D341Med (cell line): ENCODE measurements at places on chromosomes 1 and 21.

DNA sequence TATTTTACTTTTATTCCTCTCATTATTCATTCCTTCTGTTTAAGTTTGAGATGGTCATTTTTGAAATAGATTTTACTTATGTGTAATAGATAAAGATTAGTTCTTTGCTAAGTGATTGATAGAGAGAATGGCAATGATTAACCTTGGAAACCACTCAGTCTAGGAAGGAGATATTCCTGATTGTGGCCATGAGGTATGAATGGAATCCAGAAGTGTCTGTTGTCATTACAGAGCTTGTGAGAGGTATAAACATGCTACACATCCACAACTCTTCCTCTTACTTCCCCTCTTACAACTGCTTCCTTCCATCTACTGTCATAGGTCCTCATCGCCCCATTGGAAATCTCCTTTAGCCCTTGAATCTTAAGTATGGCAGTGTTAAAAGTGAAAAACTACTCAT is 988.8 kb upstream of the B3GALT2 start:
- DNase-seq = no peak

DNA sequence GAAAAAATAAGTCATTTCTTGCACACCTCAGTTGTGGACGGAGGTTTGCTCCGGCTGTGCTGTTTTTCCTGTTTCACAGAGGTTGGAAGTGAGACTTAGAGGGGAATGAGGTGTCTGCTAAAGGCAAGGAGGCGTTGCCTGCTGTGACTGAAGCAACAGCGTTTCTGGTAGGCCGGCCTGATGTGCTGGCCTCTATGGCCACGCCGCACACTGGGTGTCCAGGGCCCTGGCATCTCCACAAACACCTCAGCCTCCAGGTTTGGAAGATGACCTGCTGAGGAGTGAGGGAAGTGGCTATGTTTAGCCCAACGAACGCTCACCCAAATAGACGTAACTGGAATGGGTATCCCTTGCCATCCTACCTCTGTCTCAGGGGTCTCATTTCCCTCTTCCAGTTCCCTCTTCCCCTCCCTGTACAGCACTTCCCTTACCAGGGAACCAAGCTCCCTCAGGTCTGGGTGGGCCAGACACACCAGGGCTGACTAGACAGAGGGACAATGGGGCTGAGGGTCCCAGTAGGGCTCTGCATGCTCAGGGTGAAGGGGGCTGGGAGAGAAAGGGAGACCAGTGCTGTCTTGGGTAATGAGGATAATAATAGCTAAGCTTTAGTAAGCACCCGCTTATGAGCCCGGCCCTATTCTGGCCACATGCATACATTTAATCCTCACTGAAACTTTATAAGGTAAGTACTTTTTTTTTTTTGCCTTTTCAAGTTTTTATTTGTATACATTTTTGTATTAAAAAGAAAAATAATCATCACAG is 11.9 kb downstream of the CACNA1S start:
- DNase-seq = no peak

GRCh38 chr1:162056043-162056442 is 13.4 kb upstream of the NOS1AP start:
- peak; percentile 84 for DNase-seq

- no peak for DNase-seq
Measured at GRCh38 chr21:36513430-36513829, 33.5 kb upstream of the CLDN14 start.

DNA sequence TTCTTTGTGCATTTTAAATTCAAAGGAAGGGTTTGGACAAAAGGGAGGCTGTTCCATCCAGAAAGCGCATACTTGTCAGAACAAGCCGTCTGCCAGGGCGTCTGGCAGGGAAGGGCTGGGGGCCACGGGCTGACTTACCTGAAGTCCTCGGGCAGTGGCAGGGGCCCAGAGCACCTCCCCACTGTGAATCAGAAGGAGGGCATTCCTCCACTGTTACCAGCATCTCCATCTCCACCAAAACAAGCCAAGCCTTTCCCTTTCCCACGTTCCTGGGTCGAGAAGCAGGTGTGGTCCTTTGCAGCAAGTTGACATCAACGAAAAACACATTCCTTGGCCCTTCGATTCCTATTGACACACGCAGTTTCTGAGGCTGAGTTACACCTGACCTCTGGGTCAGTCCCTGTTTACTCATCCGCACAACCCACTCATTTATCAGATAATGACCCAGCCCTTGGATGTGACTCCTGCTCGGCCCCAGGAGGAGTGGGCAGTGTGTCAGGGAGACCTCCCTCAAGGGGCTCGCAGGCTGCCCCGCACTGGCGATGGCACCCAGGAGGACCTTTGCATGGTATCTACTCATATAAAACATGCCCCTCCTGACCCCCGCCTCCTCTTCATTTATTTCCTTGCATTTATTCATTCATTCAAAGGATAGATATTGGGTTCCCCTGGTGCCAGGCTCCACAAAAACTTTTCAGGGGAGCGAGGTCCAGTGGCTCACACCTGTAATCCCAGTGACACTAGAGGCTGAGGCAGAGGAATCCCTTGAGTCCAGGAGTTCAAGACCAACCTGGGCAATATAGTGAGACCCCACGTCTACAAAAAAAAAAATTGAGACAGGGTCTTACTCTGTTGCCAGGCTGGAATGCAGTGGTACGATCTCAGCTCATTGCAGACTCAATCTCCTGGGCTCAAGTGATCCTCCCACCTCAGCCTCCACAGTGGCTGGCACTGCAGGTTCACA is 60.2 kb downstream of the TOMM20 start:
- no peak for DNase-seq

- peak; percentile 28 for DNase-seq
Measured at GRCh38 chr1:212002536-212002935, 32.8 kb downstream of the INTS7 start.

GRCh38 chr1:229148041-229148671 is 122.8 kb upstream of the RAB4A start:
- DNase-seq = no peak

DNA sequence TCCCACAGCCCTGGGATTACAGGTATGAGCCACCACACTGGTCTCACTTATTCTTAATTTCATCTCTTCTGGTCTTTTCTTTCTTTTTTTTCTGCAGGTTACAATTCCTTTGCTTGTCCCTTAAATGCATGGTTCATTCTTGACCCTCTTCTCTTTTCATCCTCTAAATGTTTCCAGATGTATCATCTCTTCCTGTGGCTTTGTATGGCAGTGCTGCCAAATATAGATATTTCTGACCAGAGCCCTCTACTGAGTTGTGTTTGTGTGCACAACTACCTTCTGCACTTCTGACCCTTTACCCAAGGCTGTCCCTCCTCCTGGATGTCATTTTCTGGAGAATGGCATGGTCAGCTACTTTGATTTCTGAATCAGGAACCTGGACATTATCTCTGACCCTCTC is 32.5 kb downstream of the OLFML3 start:
- DNase-seq = no peak

DNA sequence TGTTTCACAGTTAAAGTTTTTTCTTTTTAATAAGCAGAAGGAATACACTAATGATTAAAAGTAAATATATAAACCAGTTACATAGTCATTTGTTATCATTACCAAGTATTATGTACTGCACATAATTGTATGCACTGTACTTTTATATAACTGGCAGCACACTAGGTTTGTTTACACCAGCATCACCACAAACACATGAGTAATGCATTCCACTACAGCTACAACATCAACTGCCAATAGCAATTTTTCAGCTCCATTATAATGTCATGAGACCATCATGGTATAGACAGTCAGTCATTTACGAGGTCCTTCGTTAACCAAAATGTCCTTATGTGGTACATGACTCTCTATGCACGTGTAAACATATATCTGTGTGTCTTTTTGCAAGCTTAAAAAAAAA is 35.2 kb downstream of the SCYL3 start:
- DNase-seq = no peak

DNA sequence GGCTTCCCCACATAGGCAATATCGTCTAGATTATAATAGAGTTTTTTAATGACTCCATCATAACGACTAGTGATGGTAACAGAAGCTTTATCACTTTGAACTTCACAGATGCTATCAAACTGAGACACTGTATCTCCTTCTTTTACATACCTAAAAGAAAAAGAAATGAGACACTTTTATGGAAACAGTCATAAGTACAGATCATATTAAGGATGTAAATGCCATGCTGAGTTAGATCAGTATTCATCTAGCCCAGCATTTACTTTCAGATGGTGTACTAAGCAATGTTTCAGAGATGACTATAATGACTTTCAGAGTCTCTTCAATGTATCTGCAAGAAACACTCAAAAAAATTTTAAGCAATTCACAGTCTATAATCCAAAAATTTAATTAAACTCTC is 18.9 kb downstream of the DBT start:
- DNase-seq = no peak

- DNase-seq = no peak
Measured at GRCh38 chr21:42567861-42568260, 54.2 kb downstream of the SLC37A1 start.

- DNase-seq = no peak
Measured at GRCh38 chr1:206729507-206729906, 41.1 kb upstream of the IL19 start.

- DNase-seq = peak; percentile 71
Measured at GRCh38 chr1:33470495-33471012, 1.9 kb upstream of the ZSCAN20 start.

DNA sequence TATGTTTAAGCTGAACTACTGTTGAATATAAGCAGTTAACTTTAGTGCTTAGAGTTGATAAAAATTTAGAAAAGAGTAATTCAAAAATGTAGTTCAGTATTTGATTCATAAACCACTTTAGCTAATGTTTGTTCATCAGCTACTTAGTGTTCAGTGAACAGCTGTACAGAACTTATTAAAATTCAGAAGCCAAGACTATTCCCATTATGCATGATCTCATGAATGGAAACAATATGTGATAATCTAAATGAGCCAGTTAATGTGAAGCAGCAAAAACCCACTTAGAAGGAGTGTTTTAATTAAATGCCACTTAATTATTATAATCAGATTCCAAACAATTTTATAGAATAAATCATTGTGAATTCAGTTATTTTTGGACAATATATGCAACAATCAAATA is 92.9 kb upstream of the NEGR1 start:
- DNase-seq = no peak

GRCh38 chr1:6397844-6398441 is 4.4 kb upstream of the ACOT7 start:
- DNase-seq = no peak

DNA sequence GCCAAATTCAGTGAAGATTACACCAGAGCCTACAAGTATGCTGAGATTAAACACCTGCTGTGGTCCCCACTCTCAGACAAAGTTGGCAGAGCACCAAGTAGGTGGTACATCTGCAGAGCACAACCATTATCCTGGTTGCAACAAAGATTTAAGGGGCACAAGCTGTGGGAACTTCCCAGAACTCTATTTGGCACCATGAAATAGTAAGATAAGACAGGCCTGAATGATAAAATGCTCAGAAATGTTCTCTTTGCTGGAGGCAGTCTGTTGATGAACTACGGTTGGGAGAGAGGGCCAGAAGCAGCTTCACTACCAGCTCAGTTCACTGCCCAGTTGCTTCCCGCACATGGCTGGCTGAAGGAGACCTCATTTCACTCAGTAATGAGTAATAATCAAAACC is 19.9 kb downstream of the RPL5 start:
- peak; percentile 26 for DNase-seq

DNA sequence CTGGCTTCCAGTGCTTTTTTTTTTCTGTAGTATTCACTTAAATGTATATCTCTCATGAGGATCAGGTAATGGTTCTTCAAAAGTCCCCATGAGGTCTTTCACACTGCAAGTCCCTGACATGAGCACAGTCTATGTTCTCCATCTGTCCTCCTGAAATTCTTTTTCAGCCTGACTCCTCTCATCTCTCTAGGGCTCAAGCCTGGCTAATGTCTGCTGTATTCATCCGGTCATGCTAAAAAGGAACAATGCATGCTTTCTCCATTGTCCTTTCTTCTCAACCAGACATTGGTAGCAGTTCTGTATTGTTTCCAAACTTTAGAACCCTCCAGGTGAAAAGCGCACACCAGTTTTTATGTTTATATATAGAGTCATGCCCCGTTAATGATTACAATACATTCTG is 368.3 kb upstream of the OLFM3 start:
- DNase-seq = no peak

GRCh38 chr21:41509733-41510132 is 1.8 kb upstream of the TMPRSS2 start:
- DNase-seq = no peak

GRCh38 chr1:153957744-153958110 is 685 bp downstream of the CRTC2 start:
- no peak for DNase-seq

DNA sequence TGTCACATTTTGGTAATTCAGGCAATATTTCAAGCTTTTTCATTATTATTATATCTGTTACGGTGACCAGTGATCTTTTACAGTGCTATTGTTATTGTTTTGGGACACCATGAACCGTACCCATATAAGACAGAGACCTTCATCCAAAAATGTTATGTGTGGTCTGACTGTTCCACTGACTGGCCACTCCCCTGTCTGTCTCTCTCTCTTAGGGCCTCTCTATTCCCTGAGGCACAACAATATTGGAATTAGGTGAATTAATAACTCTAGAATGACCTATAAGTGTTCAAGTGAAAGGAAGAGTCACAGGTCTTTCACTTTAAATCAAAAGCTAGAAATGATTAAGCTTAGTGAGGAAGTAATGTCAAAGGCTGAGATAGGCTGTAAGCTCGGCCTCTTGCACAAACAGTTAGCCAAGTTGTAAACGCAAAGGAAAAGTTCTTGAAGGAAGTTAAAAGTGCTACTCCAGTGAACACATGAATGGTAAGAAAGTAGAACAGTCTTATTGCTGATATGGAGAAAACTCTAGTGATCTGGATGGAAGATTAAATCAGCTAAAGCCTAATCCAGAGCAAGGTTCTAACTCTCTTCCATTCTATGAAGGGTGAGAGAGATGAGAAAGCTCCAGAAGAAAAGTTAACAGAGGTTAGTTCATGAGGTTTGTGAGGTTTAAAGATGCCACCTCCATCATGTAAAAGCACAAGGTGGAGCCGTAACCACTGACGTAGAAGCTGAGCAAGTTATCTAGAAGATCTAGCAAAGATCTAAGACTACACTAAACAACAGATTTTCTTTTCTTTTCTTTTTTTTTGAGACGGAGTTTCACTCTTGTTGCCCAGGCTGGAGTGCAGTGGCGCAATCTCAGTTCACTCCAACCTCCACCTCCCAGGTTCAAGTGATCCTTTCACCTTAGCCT is 19.7 kb upstream of the DIPK1A start:
- DNase-seq = no peak

DNA sequence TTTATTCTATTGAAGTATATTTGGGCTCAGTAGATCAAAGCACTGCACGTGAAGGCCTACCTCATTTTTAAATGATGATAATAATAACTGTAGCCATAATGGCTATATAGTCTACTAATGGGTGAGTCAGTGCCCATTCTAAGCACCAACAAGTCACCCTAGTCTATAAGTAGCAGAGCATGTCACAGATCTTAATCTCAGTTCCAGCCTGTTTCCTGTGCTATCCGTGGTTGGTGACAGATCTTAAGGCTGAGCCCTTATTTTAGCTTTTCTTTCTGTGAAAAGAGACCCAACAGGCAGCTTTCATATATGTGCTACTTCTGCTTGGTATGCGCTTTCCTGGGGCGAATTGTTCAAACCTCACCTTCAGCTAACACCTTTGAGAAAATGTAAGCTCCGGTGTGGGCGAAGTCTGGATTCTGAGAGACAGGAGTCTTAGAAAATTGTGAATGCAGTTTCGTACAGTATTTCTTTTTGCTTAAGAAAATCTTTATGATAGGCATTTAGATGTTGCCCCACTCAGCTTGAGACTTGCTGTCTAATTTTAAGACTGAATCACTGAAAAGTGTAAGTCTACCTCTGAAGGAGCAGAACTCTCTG is 59.6 kb downstream of the FMN2 start:
- DNase-seq = no peak

GRCh38 chr1:38029685-38030511 is 16.7 kb downstream of the POU3F1 start:
- no peak for DNase-seq

GRCh38 chr1:109804660-109805059 is 40.9 kb upstream of the EPS8L3 start:
- DNase-seq = no peak
